CD8-positive, alpha-beta T cell (primary cell): ENCODE measurements at places on chromosomes 7 and 10.

DNA sequence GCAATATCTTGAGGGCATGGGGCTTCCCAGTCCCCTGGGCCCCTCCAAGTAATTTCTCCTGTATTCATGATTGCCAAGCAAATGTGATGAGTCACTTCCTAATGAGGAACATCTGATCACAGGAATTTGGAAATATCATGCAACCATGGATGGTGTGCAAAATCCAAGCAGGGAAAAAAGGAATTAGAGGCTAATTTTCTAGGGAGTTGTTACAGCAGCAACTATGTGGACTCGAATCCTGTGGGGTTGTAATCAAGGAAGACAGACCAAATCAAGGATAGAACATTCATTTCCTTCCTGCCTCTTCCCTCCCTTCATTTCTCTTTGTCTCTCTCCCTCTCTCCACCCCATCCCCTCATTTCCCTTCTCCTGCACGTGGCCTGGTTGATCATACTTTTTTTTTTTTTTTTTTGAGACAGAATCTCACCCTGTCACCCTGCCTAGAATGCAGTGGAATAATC lies 23.9 kb upstream of the AGFG2 start:
- DNase-seq, result no peak

GRCh38 chr7:128151635-128152034 lies 89.4 kb upstream of the LEP start:
- no peak for DNase-seq

DNA sequence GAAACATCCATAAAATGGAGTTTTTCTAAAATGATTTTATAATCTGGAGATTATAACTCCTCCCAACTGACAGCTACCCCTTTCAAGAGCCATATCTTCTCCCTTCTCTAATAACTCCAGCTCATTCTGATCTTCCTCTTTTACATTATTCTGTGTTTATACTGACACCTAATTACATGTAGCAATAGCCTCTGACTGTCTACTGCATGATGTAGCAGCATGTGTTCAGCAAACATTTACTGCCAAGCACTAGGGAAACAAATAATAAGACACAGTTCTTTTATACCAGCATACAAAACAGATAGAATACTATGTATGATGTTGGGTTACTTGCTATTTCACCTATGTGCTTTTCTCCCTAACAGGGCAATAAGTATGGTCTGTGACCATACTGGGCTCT lies 20.7 kb downstream of the RBM28 start:
- no peak for DNase-seq

GRCh38 chr7:69219381-69219780 lies 378.9 kb upstream of the AUTS2 start:
- DNase-seq, result no peak

DNA sequence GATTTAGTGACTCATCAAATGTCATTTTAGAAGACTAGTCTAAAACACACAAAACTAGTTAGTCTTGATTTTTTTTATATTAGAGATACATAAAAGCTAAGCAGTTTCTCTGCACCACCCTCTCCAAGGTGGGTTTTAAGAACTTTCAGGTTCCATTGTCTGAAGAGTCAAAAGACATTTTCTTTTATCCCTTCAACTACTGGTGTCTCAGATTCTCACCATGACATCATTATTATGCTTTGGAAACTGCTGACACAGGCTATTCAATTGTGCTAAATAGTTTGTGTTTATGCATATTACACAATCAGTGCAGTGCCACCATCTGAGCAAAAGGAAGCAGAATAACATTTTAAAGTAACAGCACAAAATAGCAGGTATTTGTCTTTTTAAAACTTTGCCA lies 52.2 kb downstream of the IGF2BP3 start:
- DNase-seq, result no peak

GRCh38 chr7:143886826-143887477 lies 15.0 kb downstream of the TCAF1 start:
- no peak for DNase-seq

GRCh38 chr7:85815526-85815925 lies 628.7 kb upstream of the SEMA3D start:
- DNase-seq, result no peak

DNA sequence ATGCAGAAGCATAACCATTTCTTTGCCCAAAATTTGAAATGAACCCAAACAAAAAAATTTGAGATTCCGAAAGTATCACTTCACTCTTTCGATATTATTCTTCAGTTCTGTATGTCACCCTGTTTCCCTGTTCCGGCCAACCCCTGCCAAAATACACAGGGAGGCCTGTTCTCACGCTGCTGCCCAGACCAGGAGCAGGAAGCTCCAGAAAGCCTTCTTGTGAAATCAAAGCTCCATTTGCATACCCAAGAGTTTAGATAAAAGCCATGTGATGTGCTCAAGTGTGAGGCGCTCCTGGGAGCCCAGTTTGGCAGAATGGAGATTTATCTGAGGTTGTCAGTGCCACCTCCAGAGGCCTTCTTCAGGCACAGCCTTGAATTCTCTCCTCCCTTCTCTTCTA lies 236.2 kb downstream of the FGFR2 start:
- DNase-seq, result no peak

DNA sequence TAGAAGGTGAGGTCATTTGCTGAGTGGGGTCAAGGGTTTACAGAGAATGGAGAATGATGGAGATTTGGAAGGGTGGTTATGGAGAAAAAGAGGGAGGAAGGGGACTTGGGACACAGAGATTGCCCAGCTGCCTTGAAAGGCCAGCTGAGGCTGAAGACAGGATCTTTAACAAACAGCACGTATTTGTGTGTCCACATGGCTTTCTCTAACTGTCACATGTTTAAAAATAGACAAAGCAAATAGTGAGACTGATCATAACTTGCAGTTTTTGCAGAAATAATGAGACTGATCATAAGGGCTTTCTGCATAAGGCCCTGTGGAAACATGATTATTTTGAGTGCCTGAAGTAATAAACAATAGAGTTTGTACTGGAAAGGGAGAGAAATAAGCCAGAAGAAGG lies 212.7 kb downstream of the HDAC9 start:
- no peak for DNase-seq
